Endothelial cell (in vitro differentiated cells): ENCODE measurements at places on chromosomes 12 and 14. TPM values are rescaled to one million over a fixed set of nuclear protein-coding genes. Genes with fewer than 3 reads are reported as not detected.

GRCh38 chr14:101865288-101865687 is 99.1 kb upstream of the DYNC1H1 start:
- H3K27ac ChIP-seq: no peak overlapping the region
- no peaks in the 10 kb centered on the region for H3K27me3 ChIP-seq
- no peaks in the 10 kb centered on the region for H3K4me1 ChIP-seq
- no peak for DNase-seq
- H3K36me3 ChIP-seq: peaks cover 8% of the 10 kb centered on the region

SMAGP gene
- total RNA-seq: 167 TPM

DNA sequence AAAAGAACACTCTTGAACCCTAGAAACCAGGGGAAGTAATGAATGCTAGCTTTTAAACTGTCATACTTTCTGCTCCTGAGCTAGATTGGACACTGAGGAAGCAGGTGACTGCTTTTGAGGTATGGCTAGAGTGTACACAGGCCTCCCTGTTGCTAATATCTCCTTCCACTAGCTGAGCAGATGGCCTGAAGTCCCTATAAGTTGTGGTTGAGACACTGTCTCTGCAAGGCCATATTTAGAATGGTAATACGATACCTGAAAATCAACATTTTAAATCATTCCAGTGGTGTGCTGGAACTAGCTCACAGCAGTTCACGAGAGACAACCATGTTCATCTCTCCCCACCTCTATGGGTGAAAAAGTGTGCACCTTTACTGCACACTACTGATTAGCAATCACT is 46.4 kb upstream of the BMP4 start:
- H3K27ac ChIP-seq: no peak overlapping the region
- no peaks in the 10 kb centered on the region for H3K36me3 ChIP-seq
- no peaks in the 10 kb centered on the region for H3K27me3 ChIP-seq
- H3K4me1 ChIP-seq: no peaks in the 10 kb centered on the region

- H3K27me3 ChIP-seq: no peaks in the 10 kb centered on the region
- no peaks in the 10 kb centered on the region for H3K4me1 ChIP-seq
- no peak overlapping the region for H3K4me3 ChIP-seq
- no peak for DNase-seq
- H3K36me3 ChIP-seq: no peaks in the 10 kb centered on the region
Measured at GRCh38 chr12:20314328-20314727, 54.0 kb upstream of the PDE3A start.

DNA sequence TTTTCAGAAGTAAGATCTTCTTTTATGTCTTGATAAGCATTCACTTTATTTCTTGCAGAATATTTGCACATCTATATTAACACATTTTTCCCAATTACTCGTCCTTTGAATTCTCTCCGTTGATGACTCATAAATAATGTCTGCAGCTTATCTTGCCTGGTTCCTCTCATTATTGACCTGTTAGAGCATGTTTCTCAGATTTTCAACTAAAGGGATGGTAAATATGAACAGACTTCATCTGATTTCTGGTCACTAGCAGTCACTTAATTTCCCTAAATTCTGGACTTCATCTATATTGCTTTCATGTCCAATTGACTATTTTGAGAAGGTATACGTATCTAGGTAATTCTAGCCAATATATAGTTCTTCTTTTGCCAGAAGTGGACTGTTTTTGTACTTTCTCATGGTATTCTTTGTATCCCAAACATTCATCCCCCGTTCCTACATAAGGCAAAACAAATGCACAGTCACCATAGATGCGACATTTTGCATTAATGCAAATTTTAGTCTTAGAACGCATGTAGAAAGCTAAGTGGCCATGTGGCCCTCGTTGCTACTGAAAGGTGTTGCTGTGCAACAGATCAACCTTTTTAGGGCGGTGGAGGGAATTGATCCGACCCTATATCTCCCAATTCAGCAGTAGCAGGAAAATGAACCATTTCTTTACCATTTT is 6.2 kb downstream of the PIK3C2G start:
- no peak for DNase-seq
- H3K4me1 ChIP-seq: peaks cover 4% of the 10 kb centered on the region
- no peak overlapping the region for H3K27ac ChIP-seq
- H3K36me3 ChIP-seq: no peaks in the 10 kb centered on the region
- no peaks in the 10 kb centered on the region for H3K27me3 ChIP-seq

DNA sequence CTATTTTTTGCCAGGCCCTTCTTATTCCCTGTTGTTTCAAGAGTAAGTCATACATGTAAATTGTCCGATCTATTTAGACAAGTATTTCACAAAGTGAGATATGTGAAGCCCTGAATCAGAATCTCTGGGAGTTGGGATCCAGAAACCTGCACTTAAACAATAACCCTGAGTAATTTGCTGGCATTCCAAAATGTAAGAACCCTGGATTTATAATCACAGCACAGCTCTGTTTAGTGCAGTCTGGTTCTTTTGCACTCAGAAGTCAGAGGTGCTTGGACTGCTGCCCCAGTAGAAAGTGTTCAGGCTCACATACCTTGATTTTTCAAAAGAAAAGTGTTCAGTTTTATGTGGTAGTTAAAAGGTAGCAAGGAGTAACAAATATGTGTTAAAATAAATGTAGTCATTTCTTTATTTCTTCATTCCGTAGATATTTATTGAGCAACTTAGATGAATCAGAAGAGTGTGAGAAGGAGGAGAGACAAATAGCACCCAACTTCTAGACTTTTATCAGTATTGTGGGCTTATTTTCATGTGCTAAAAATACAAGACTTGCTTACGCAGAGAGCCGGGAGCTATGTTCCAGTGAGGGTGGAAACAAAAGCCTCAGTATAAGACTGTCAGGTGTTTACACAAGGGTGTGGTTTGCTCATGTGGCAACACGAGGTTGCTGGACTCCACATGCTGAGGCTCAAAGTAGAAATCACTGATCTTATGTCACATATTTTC is 70.1 kb downstream of the SYNE2 start:
- H3K4me3 ChIP-seq: no peak overlapping the region
- H3K27me3 ChIP-seq: no peaks in the 10 kb centered on the region
- DNase-seq: no peak
- no peaks in the 10 kb centered on the region for H3K4me1 ChIP-seq

- no peaks in the 10 kb centered on the region for H3K27me3 ChIP-seq
- H3K4me3 ChIP-seq: no peak overlapping the region
- no peak for DNase-seq
- H3K36me3 ChIP-seq: no peaks in the 10 kb centered on the region
- H3K27ac ChIP-seq: no peak overlapping the region
Measured at GRCh38 chr12:89215196-89215595, 137.1 kb downstream of the DUSP6 start.

DNA sequence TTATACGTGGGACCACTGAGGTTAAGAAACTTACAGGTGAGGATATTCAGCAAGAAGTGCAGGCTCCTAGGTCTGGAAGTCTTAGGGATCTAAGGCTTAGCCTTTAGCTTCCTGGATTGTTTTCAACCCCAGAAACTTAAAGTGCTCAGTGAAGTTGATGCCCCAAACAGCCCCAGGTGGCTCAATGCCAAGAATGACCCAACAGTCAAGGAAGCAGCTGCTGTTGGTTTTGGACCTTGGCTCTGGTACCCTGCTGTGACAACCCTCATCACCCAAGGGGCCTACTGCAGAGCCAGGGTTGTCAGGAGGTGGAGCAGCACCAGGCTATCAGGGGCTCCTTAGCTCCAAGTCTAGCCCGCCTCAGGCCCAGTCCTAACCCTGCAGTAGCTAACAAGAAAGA is 36.8 kb downstream of the VDR start:
- H3K27ac ChIP-seq: no peak overlapping the region
- no peak for DNase-seq
- H3K4me3 ChIP-seq: no peak overlapping the region
- no peaks in the 10 kb centered on the region for H3K36me3 ChIP-seq
- H3K27me3 ChIP-seq: peaks cover 12% of the 10 kb centered on the region

DNA sequence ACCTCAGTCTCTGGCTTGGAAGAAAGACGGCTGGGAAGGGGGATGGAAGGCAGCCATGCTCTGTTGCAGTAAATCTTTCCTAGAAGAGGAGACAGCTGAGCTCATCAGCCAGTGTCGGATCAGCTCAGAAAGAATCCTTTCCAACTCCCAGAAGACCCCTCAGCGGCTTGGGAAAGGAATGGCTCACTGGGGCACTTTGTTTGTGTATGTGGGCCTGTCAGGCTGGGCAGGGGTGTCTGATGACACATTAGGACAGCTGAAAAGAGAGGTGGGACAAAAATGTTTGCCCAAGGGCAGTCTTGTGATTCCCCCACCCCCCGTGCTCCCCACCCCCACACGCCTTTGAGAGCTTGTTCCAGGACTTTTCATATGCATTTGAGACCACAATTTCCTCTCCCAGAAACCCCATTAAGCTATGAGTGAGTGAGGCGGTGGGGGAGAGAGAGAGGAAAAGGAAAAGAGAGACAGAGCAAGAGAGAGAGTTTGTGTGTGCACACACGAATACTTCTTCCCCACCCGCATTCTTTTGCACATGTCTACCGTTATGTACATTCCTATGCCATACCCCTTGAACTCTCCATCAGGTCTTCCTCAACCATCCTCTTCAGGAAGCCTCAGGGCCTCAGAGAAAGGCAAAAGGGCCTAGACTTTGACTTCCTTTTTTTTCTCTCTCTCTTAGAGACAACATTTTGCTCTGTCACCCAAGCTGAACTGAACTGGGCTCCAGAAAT is 198.9 kb downstream of the ZFP36L1 start:
- H3K4me1 ChIP-seq: peaks cover 47% of the 10 kb centered on the region
- peaks cover 16% of the 10 kb centered on the region for H3K27me3 ChIP-seq
- H3K36me3 ChIP-seq: peaks cover 5% of the 10 kb centered on the region
- no peak overlapping the region for H3K4me3 ChIP-seq
- peak overlapping the region; percentile 31 for H3K27ac ChIP-seq

DNA sequence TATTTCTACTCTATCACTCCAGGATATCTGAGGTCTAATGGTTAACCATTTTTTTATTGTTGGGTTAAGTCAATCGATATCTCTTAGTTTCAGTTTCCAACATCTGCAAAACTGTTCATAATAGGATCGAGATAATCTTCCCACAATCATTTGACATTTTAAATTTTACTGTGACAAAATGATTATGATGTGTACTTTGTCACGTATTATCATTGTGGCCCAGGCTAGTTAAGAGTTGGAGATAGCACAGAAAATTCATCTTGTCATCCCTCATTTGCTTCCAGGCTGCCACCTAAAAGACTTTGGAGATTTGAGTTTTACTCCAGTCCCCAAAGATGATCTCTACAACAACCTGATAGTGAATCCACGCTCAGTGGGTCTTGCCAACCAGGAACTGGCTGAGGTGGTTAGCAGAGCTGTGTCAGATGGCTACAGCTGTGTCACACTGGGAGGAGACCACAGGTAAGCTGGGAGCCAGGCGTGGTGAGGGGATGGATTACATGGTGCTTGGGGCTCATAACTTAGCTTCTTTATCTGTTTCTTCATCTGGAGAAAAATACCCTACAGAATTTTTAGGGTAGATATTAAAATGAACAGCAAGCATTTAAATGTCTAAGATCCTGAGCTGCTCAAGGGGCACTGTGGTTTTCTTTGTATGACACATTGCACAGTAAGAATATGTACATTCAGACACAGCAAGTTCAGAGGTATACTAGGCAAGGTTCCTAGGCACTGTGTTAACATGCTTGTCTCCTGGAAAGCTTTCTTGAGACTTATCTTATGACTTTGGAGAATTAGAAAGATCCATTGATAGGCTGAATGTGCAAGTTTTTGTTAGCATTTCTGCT is 22.4 kb downstream of the ARG2 start:
- peaks cover 20% of the 10 kb centered on the region for H3K36me3 ChIP-seq
- no peak overlapping the region for H3K27ac ChIP-seq
- H3K4me3 ChIP-seq: no peak overlapping the region
- DNase-seq: no peak

GRCh38 chr12:7158781-7159609 is 28.8 kb downstream of the CLSTN3 start:
- no peak for DNase-seq
- peaks cover 30% of the 10 kb centered on the region for H3K36me3 ChIP-seq

- no peak overlapping the region for H3K27ac ChIP-seq
- no peak overlapping the region for H3K4me3 ChIP-seq
- H3K36me3 ChIP-seq: peaks cover 11% of the 10 kb centered on the region
- no peak for DNase-seq
Measured at GRCh38 chr14:106372870-106373652, 846.7 kb downstream of the TMEM121 start.

FAM181A gene
- total RNA-seq: not detected

INHBC gene
- not detected for total RNA-seq

LALBA gene
- not detected for total RNA-seq

DNA sequence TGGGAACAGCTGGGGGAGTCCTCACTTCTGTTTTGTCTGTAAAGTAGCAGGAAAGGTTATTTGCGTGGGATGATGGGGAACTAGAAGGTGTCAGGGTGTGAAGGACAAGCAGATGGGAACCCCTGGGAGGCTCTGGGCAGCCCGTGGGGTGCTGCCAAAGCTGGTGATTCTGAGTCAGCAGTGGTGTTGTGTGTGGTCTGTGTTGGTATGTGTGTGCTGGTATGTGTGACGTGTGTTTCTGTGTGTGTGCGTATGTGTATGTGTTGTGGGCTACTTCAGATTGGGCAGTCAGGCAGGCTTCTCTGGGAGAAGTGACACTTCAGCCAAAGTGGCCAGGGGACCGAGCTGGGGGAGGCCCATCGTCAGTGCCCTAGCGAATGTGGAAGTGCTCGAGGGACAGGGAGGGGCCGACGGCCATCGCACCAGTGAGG is 15.3 kb upstream of the BDKRB2 start:
- H3K36me3 ChIP-seq: no peaks in the 10 kb centered on the region
- peaks cover 10% of the 10 kb centered on the region for H3K27me3 ChIP-seq
- no peak overlapping the region for H3K4me3 ChIP-seq
- DNase-seq: no peak

DNA sequence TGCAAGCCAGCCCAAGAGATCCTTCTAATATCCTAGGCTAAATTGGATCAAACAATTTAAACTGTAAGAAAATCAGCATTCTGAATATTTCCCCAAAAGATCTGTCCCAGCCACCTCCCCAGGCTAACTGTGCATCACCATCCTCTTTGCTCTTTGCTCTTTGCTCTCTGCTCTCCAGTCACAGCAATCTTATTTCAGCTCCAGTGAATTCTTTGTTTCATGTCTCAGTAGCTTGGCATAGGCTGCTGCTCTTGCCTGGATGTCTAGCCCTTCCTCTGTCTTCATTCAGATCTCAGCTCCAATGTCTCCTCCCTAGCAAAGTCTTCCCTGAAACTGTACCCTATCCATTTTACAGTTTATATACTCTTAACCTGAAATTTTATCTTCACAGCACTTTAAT is 399.8 kb upstream of the USP15 start:
- no peaks in the 10 kb centered on the region for H3K27me3 ChIP-seq
- no peak overlapping the region for H3K4me3 ChIP-seq
- H3K27ac ChIP-seq: no peak overlapping the region

KDM5A gene
- total RNA-seq: 86.3 TPM

DNA sequence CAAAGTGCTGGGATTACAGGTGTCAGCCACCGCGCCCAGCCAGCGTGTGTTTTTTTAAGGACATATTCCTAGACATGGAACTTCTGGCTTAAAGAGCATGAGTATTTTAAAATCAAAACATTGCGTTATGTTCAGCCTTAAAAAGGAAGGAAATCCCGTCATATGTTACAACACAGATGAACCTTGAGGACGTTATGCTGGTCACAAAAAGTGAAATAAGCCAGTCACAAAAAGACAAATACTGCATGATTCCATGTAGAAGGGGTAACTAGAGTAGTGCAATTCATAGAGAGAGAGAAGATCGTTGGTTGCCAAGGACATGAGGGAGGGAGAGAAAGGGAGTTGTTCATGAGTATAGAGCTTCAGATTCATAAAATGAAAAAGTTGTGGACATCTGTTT is 53.9 kb downstream of the ACACB start:
- H3K4me1 ChIP-seq: no peaks in the 10 kb centered on the region
- H3K27me3 ChIP-seq: peaks cover 2% of the 10 kb centered on the region
- no peaks in the 10 kb centered on the region for H3K36me3 ChIP-seq
- no peak overlapping the region for H3K4me3 ChIP-seq
- DNase-seq: no peak
